GM12864 (cell line): ENCODE measurements at places on chromosomes 1 and 21.

GRCh38 chr1:185154912-185155513 lies 1.7 kb downstream of the TRMT1L start:
- DNase-seq = no peak

GRCh38 chr1:75129983-75130789 lies 4.0 kb upstream of the LHX8 start:
- DNase-seq = no peak

GRCh38 chr1:160672789-160673695 lies 26.2 kb upstream of the SLAMF1 start:
- DNase-seq = no peak

GRCh38 chr1:92980732-92981647 lies 19.7 kb upstream of the DIPK1A start:
- no peak for DNase-seq

GRCh38 chr21:42785666-42786427 lies 93.5 kb downstream of the WDR4 start:
- DNase-seq = no peak

DNA sequence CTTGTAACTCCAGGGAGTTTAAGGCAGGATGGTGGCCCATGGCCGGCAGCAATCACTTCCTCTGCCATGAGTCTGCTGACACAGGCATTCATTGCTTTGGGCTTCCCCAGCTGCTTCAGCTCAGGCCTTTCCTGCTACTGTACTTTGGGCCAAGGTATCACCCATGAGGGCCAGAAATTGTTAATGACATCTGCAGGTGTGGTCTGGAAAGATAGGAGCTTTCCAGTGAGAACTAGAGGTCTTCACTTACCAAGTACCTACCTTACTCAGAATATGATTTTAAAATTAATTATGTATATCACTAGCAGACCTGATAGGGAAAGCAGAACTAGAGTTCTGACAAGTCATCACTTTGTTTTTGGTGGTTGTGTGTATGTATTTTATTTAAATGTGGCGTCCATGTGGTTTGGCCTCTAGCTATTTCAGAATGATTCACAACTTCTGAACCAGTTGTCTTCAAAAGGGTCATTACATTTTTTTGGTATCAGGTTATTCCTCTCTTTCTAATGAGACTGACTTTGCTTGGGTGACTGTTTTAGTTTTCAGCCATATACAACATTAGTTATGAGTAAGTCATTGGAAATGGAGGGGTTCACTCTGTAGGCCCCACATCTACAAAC lies 2.7 kb downstream of the RGL1 start:
- DNase-seq = peak; percentile 50

- DNase-seq = no peak
These were observed 44.1 kb upstream of the TINAGL1 start for GRCh38 chr1:31532173-31532572.

GRCh38 chr21:17779496-17779895 lies 39.7 kb downstream of the C21orf91 start:
- no peak for DNase-seq

GRCh38 chr1:155007251-155007828 lies 4.7 kb downstream of the ZBTB7B start:
- DNase-seq = no peak

- DNase-seq = no peak
These were observed 4.1 kb upstream of the CCDC24 start for GRCh38 chr1:43987159-43987902.

- DNase-seq = no peak
These were observed 4.6 kb upstream of the C1orf87 start for GRCh38 chr1:60078182-60078581.

DNA sequence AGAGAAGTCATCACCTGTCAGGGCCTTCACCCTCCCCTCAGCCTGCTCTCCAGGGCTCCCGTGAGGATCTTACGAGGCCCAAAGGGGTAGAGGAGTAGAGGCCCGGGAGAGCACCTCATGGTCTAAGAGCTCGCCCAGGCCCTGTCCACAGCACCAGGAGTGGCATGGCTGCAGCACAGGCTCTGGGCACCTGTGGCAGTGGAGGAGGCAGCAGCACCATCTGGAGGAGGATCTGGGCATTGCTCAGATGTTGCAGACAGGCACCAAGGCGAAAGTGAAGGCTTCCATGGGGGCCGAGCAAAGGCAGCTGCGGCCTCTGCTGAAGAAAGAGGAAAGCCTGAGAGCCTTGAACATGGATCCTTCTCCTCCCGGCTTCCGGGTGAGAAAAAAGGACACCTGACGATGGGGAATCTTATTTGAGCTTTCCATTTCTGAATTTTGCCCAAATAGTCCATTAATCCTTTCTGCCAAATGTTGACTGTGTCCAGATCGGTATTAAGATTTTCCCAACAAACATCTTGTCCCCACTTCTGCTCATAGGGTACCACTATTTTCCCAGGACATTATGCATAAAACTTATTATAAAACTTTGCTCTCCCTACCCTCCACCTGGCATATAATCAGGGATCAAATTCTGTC lies 604.7 kb downstream of the PTPRC start:
- DNase-seq = peak; percentile 46

DNA sequence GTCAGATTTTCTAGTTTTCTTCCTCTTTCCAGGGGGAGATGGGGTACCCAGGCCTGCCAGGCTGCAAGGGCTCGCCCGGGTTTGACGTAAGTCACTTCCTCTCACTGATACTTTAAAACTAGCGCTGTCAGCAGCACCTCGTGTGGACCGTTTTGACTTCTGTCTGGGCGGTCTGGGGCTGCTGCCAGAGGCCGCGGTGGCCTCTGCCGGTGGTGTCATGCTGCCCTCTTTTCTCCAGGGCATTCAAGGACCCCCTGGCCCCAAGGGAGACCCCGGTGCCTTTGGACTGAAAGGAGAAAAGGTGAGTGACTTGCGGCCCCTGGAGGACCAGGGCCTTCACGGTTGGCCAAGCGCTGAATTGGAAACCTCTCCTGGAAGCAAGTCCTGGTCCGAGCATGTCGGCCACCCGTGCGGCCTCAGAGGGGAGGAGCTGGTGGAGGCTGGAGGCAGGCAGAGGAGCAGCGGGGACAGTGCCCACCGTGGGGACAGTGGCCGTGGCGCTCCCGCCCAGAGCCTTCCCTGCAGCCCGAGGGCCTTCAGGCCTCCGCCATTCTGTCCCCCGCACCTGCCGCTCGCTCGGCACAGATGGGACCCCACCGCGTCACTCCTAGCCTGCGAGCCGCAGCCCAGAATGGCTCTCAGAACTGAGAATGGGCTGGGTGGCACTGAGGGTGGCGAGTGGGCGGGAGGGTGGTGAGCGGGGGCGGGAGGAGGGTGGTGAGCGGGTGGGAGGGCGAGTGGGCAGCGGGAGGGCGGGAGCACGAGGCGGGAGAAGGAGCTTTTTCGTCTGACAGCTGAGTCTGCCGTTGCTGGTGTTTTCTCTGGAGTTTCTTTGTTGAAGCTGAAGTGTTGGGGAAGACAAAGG lies 9.4 kb downstream of the COL6A1 start:
- DNase-seq = no peak

DNA sequence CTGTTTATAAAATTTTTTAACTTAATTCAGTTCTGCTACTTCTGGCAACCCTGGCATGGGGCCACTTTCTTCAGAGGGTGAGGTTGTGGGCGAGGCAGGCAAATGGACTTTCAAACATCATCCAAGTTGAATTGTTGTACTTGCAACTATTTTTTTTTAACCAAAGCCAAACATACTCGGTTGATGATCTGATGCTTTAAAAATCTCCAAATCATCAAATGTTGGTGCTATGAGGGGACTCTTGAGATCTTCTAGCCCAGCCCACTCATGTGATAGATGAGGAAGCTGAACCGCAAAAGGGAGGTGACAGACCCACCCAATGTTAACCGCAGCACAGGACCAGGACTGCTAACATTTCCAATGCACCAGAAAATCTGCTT lies 6.7 kb downstream of the SLC1A7 start:
- DNase-seq = no peak

DNA sequence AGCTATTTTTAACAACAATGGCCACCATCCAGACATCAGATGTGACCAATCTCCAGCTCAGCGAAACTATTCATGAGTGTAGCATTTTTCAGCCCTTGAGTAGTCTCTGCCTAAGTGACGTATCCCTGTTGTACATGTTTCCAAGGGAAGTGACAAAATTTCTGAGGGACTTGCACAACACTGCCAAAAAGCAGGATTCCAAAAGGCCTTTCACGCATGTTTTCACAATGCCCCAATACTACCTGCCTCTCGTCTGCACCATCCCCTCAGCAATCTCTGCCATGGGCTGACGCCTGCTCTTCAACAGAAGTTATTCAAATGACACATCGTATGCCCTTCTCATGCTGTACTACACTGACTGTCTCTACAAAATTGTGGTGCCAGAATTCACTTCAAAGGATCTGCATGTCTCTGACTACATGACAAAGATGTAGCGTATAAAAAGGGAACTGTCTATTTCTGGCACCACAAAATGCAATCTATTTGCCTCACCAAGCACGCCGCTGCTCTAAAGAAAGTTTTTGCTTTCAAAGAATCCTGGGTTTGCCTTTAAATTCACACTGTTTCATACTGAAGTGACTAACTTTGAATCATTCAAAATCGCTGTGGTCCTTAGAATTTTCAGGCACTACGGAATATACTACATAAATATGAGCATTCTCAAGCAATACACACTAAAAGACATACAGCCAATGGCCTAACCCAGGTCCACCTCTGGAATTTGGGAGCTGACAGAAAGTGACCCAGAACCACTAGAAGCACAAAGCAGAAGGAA lies 32.9 kb downstream of the JAK1 start:
- DNase-seq = no peak

- DNase-seq = no peak
These were observed 50.9 kb downstream of the HUNK start for GRCh38 chr21:31923756-31924155.

- DNase-seq = no peak
These were observed 176.9 kb upstream of the SGIP1 start for GRCh38 chr1:66357021-66357420.

- DNase-seq = peak; percentile 60
These were observed 4.8 kb downstream of the ZNF672 start for GRCh38 chr1:248842781-248843331.

- DNase-seq = no peak
These were observed 18.1 kb upstream of the TSPEAR start for GRCh38 chr21:44729336-44730027.

DNA sequence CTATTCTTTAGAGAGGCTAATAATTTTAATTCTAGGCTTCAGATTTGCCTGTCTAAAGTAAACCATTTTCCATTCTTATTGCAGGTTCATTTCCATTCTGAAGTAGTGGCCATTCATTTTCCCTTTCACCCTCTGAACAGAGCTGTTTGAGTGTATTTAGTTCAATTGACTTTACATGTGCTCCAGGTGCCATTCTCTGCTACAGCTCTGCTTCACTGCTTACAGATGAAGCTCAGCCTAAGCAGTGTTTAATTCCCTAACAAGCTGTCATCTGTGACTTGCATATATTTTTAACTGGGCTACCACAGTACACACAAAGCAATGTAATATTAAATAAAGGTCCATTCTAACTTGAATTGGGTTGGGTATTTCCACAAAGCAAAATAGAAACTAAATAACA lies 1031.6 kb downstream of the KCNT2 start:
- DNase-seq = no peak

DNA sequence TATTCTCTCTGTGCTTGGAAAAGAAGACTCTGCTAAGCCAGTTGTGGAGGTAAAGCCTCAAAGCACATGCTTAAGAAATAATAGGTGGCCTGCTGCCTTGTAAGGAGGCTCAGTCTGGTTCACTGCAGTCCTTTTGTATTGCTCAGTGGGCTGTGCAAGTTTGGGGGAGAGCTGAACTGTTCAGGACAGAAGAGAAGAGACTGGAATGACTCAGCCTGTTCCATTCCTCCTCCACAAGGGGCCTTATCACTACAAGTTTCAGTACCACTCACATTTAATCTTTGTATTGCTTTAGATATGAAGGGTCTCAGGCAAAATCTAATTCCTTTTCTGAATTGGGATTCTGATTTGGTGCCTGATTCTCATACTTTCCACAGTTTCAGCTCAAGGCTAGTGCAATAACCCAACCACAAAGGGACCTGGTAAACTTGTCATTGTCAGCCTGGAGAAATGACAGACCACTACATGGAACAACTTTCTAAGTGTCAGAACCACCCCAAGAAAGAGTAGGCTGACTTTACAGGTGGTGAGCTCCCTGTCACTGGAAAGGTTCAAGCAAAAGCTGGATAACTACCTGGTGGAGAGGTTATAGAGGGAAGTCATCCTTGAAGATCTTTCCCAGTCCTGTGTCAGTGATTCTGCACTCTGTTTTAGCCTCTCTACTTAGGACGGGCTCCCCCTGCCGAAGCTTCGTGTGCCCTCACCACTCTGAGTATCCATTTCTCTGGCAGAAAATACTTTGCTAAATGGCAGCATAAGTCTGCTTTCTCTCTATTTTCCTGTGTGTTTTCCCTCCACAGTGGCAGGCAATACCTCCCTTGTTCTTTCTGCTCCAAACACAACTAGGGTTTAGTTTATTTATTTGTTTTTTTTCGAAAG lies 162.9 kb upstream of the GJB5 start:
- DNase-seq = no peak

- no peak for DNase-seq
These were observed 755 bp downstream of the RPAP2 start for GRCh38 chr1:92299477-92300150.
